NCI-H187 (cell line): ENCODE measurements at places on chromosomes 6 and 20.

GRCh38 chr6:122709922-122710512 is 69.5 kb upstream of the FABP7 start:
- no peak for DNase-seq

DNA sequence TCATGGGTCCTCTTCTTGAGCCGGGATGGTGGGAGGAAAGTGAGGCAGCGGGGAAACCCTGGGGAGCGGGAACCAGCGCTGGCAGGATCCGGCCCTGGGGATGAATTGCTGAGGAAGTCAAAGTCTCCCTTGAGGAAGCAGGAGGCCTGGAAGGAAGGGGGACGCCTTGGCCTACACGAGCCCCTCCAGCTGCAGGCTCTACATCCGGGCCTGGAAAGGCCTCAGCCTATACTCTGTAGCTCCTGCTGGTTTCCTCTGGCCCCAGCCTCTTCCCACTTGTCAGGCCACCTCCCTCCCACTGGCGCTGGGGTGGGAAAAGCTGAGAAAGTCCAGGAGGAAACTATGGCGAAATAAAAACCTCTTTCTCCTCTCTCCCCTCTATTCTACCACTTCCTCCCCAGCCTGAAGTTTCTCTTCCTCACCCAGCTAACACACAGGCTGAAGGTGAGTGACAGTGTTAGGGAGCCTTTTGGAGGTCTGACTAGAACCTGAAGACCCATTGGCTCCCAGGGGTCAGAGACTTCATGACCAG is 14.9 kb downstream of the TREML2 start:
- DNase-seq: no peak

GRCh38 chr6:158911746-158912480 is 88.1 kb downstream of the RSPH3 start:
- no peak for DNase-seq

GRCh38 chr6:63864671-63865318 is 229.2 kb downstream of the PHF3 start:
- no peak for DNase-seq

DNA sequence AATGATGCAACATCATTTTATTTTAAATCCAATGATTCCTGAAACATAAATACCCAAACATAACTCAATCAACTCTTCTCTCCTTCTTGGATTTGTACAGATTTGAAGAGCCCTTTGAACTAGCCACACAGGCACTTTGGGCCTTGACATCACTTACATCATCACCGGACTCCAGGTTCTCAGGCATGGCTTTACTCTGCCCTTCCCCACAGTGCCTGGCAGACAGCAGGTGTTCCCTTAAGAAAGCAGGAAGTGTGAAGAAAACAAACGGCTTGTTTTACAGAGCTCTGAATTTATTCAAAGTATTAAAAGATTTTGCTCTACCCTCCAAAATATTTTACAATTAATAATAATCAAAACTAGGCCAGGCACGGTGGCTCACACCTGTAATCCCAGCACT is 54.8 kb upstream of the GCM1 start:
- no peak for DNase-seq

DNA sequence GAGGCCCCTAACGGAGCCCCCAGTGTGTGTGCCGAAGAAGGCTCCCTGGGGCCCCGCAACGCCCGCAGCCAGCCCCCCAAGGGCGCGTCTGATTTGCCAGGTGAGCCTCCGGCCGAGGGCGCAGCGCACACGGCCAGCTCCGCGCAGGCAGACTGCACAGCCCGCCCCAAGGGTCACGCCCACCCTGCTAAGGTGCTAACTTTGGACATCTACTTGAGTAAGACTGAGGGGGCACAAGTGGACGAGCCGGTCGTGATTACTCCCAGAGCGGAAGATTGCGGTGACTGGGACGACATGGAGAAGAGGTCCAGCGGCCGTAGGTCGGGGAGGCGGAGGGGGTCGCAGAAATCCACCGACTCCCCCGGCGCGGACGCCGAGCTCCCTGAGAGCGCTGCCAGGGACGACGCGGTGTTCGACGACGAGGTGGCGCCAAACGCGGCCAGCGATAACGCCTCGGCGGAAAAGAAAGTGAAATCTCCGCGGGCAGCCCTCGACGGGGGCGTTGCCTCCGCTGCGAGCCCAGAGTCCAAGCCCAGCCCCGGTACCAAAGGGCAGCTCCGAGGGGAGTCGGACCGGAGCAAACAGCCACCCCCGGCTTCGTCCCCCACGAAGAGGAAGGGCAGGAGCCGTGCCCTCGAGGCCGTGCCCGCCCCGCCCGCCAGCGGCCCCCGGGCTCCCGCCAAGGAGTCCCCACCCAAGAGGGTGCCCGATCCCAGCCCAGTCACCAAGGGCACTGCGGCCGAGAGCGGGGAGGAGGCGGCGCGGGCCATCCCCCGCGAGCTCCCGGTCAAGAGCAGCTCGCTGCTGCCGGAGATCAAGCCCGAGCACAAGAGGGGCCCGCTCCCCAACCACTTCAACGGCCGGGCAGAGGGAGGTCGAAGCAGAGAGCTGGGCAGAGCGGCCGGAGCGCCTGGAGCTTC is 117.0 kb downstream of the RTN4IP1 start:
- DNase-seq: peak; percentile 3

DNA sequence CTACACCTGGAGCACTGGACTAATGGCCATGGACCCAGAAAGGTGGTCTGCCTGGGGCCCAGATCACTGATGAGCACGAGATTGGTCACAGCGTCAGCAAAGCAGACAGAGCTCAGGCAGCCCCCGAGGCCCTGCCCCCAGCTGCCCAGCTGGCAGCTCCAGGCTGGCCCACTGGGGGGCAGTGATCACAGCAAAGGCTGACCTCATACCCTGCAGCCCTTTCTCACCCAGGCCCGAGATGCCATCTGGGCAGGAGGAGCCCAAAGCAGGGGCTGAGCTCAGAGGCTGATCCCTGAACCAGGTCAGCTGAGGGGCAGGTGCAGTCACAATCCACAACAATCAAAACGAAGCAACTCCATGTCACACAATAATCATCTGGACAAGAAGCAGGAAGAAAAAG is 4.1 kb downstream of the MAP1LC3A start:
- no peak for DNase-seq

- no peak for DNase-seq
Observed at GRCh38 chr6:168789699-168790098, 348.7 kb downstream of the SMOC2 start.

DNA sequence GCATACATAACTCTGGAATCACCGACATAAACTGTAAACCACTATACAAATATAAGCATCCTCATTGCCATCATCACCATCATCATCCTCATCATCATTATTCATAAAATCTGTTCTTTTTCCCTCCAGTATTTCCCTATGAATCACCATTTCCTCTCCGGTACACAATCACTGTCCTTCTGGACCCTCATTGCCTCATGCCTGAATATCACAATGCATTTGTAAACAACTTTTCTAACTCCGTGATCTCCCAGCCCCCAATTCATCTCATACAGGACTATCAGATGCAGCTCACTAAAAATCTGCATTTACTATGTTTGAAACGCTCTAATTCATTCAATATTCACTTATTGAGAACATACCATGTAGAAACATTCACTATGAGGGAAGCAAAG is 339.7 kb downstream of the TBC1D32 start:
- DNase-seq: no peak

DNA sequence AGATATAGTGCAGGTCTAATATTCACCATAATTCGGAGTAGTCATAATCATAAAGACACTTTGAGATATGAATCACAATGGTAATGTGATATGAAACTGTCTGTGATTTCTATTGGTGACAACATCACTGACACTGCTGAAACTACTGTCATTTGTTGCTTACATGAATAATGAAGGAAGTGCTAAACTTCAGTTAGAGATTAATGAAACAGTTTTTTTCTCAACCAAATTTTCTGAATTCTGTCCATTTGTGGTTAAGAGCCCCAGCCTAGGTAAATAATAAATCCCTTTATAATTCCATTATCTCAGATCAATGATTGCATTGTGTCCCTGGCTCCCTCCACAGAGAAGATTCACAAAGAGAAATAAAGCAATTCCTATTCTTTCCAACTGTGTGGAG is 122.6 kb downstream of the HIVEP2 start:
- DNase-seq: no peak

- no peak for DNase-seq
Observed at GRCh38 chr6:120899932-120900331, 434.3 kb downstream of the TBC1D32 start.

DNA sequence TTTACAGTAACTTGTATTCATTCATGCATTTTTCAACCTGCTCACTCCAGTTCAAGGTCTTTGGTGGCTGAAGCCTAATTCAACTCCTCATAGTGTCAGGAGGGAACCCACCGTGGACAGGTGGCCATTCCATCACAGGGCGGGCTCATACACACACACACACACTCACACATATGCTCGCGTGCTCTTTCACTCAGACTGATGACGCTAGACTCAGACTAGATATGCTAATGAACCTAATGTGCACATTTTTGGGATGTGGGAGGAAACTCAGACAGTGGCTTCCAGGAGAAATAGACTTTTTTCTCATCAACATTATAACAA is 56.7 kb downstream of the TRIM27 start:
- no peak for DNase-seq

GRCh38 chr20:64035933-64036345 is at the start of gene C20orf204:
C20orf204 (plus strand) TSS chr20:64036182; CDS start chr20:64036324, 142 bp downstream.
- no peak for DNase-seq

- peak; percentile 74 for DNase-seq
Observed at GRCh38 chr20:31861385-31862156, 8.8 kb downstream of the DUSP15 start.

- peak; percentile 88 for DNase-seq
Observed at GRCh38 chr6:26249707-26249956, 115.4 kb upstream of the BTN3A2 start.

DNA sequence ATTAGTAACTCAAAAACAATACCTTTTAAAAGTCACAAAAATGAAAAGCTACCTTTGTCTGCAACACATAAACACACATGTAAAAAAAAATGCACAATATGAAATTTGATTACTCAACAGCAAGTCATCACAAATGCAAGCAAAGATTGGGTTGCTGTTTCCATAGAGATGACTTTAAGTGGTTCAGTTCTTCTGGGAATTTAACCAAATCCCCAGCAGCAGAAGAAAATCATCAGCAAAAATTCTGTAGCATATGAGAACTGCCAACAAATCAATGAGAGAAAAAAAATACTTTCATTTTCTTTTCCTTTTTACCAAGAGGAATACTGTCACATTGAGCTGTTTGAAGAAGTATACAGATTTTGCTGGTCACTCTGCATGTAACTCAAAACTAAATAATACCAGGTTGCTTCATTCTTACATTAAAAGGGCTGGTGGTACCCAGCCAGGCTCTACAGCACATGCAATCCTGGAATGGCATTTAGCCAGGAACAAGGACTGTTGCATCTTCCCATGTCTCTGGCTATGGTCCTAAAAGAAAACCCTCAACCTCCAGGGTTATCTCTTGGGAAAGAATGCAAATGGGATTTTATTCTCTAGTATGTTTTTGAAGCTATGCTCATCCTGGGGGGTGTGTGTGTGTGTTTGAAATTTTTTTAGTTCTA is 158.3 kb downstream of the OPRM1 start:
- DNase-seq: no peak

- no peak for DNase-seq
Observed at GRCh38 chr20:63098195-63098810, 91.5 kb upstream of the BHLHE23 start.

GRCh38 chr6:27081188-27081587 is 166.3 kb upstream of the PRSS16 start:
- DNase-seq: no peak

DNA sequence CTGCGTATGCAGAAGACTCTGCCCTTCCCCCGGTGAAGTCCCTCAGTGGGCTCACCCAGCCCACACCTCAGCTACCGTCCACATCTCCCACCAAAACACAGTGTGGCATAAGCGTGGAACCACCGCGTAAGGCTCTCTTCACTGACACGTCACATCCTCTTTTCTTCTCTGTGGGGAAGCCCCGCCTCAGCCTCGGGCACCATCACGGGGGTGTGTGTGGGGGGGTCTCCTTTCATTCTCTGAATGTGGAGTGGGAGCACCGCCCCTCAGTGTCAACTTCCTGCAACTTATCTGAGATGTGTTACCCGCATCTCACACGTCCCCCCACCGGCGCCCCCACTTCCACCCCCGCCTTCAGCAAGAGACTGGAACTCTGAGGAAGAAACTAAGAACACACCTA is 388.4 kb upstream of the JARID2 start:
- no peak for DNase-seq

GRCh38 chr6:125918681-125919566 is 37.6 kb upstream of the HINT3 start:
- no peak for DNase-seq

DNA sequence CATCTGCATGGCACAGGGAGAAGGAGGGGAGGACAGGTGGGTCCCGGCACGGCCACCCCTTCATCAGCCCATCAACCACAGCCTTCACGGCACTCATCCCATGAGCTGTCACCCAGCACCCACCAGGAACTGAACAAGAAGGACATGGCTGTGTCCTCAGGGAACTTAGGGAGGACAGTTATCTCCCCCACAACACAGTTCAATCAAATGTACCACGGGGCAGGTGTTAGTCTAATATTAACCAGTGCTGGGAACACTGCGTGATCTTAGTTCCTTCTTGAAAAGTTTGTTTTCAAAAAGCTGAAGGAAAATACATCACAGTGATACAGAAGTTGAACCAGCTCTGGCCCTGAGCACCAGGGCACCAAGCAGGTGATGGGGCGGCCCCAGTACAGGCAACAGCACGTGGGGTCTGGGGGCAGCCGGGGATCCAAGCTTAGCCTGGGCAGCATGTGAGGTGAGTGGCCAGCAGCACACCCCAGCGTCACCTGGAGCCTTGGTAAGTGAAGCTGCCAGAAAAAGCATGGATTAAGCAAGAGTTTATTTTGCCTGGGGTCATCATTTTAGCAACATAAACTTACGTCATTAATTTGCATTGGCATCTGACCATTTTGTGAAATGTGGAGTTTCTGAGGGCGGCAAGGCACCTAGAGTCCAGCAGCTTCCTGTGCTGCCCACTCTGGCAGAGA is 35.5 kb upstream of the AFDN start:
- DNase-seq: no peak

GRCh38 chr20:10565191-10565921 is 108.4 kb downstream of the JAG1 start:
- DNase-seq: no peak

- DNase-seq: no peak
Observed at GRCh38 chr20:38931984-38932383, 5.8 kb downstream of the FAM83D start.

DNA sequence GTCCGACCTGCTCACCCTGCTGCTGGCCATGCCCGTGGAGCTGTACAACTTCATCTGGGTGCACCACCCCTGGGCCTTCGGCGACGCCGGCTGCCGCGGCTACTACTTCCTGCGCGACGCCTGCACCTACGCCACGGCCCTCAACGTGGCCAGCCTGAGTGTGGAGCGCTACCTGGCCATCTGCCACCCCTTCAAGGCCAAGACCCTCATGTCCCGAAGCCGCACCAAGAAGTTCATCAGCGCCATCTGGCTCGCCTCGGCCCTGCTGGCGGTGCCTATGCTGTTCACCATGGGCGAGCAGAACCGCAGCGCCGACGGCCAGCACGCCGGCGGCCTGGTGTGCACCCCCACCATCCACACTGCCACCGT is 885 bp downstream of the NTSR1 start:
- DNase-seq: no peak

DNA sequence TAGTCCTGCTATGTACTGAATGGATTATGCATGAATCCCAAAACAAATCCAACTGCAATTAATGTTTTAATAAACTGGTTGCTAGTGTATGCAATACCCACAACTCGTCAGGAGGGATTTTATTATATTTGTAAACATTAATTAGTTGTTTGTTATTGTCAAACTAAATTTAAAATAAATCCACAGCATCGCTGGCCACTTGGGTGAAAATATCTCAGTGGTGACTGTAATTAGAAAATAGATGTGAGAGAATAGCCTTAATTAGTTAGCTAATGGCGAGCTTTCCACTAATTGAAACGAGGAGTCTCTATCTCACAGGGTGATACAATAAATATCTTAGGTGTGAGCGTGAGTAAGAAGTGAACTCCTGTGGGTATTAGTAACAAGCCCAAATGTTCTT is 176.8 kb downstream of the LINC00237 start:
- DNase-seq: no peak
